ENCODE measurements at places on chromosomes 3 and 15. TPM values are rescaled to one million over a fixed set of nuclear protein-coding genes. Genes with fewer than 3 reads are reported as not detected.

AGTR1 gene
- 1.5 TPM for total RNA-seq

GRCh38 chr3:143972155-143972504, 507 bp downstream of the DIPK2A start:
- no peak for DNase-seq
- H3K36me3 ChIP-seq, result no peaks in the 10 kb centered on the region
- peak overlapping the region; percentile 96 for H3K27ac ChIP-seq
- H3K4me3 ChIP-seq, result peak overlapping the region; percentile 92
- no peaks in the 10 kb centered on the region for H3K4me1 ChIP-seq
- H3K27me3 ChIP-seq, result no peaks in the 10 kb centered on the region

DNAH12 gene
- under 0.01 TPM for total RNA-seq

DNA sequence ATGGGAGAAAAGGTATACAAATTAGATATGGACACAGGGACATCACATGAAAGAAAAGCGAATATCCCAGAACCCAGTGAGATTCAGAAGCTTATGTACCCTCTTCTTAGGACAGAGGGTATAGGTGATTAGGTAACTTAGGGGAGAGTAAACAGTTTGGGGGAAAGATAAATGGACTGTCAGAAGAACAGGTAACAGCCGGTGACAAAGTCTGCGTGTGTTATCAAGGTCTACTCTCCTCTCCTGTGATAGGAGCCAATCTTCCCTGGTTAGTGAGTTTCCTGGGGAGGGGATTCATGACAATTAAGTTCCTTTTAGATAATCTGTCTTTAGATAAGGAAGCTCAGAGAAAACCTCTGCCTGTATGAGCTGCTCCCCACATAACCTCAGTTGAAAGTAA, 30.6 kb upstream of the SNRPN start:
- H3K4me3 ChIP-seq, result no peak overlapping the region
- no peaks in the 10 kb centered on the region for H3K4me1 ChIP-seq
- DNase-seq, result no peak
- H3K36me3 ChIP-seq, result no peaks in the 10 kb centered on the region
- H3K27ac ChIP-seq, result no peak overlapping the region
- H3K27me3 ChIP-seq, result no peaks in the 10 kb centered on the region

GRCh38 chr15:28131400-28131799, 32.3 kb upstream of the OCA2 start:
- no peak for DNase-seq
- H3K27ac ChIP-seq, result no peak overlapping the region
- H3K4me1 ChIP-seq, result peaks cover 9% of the 10 kb centered on the region
- H3K36me3 ChIP-seq, result peaks cover 11% of the 10 kb centered on the region
- H3K27me3 ChIP-seq, result no peaks in the 10 kb centered on the region

DNA sequence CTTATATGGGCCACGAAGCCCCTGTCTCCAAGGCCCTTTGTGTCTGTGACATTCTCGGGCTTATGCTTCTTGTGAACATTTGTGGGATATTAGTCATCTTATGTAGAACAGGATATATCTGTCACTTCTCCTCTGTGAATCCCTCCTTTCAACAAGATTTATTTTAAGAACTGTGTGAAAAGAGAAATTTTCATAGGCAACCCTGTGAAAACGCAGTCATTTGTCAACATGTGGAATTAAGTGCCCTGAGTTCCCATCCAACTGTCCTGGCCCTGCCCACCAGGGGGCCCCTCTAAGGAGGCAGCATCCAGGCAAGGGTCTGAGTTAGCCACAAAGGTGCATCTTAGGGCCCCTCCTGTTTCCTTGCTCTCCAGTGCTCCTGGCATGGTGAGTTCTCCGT, 76.8 kb upstream of the CHRNA7 start:
- H3K4me1 ChIP-seq, result no peaks in the 10 kb centered on the region
- no peak for DNase-seq
- no peak overlapping the region for H3K4me3 ChIP-seq
- no peaks in the 10 kb centered on the region for H3K36me3 ChIP-seq
- H3K27me3 ChIP-seq, result no peaks in the 10 kb centered on the region
- H3K27ac ChIP-seq, result no peak overlapping the region

GRCh38 chr3:183172051-183172639, 9.6 kb upstream of the LAMP3 start:
- no peak overlapping the region for H3K27ac ChIP-seq
- no peaks in the 10 kb centered on the region for H3K4me1 ChIP-seq
- H3K27me3 ChIP-seq, result peaks cover 4% of the 10 kb centered on the region
- no peaks in the 10 kb centered on the region for H3K36me3 ChIP-seq

TERC gene
- 210 TPM for total RNA-seq

DNA sequence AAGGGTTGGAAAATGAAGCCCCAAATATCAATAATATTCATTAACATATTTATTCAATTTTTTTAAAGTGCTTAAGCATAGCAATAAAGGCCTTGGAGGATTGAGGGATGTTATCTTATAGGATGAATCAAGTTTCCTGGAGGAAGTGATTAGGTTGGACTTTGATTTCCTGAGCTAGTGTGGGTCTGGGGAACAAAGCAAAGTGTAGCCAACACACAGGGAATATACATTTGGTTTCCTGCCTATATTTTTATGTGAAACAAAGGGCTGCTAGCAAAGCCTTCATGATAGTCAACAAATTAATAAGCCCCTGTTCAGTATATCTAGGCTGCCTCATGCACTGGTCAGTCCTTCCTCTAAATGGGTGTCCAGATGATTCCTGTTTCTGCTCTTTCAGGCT, 261.1 kb upstream of the IL12A start:
- H3K27ac ChIP-seq, result no peak overlapping the region
- no peak for DNase-seq
- H3K27me3 ChIP-seq, result no peaks in the 10 kb centered on the region
- no peak overlapping the region for H3K4me3 ChIP-seq

TRA2B gene
- 80.6 TPM for total RNA-seq

DMXL2 gene
- total RNA-seq, result 31.2 TPM

DNA sequence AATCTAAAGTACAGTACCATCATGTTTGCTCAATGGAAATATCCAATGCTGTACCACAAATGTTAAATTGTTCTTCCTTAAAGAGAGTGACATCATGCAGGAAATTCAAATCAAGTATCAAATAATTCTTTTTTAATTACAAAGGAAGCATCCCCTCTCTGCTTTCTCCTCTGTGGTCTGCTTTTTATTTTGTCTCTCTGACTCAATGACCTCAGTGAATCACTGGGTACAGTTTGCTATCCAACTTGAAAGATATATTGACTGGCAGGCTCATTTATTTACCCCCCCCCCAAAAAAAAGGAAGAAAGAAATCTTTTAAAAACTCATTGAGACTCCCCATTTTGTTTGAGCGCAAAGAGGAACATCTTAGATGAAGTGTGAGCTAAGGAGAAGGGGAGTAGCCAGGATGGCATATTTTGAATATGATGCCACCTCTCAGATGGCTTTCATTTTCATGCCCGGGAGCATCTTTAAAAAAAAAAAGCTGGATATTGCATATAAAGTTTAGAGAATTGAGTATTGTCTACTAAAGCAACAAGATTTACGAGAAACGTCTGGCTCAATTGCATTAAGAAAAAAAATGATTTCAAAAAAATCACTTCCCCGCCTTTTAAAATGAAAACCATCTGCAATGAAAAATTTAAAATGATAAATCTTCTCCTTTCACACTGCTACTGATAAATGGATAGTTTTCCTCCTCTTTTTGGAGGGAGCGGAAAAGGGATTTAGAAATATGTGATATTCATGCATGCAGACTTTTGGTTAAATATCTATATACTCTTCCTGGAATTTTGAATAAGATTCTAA, 307.1 kb upstream of the DPH6 start:
- H3K4me1 ChIP-seq, result no peaks in the 10 kb centered on the region
- no peak overlapping the region for H3K4me3 ChIP-seq
- H3K27ac ChIP-seq, result no peak overlapping the region
- no peak for DNase-seq
- no peaks in the 10 kb centered on the region for H3K27me3 ChIP-seq

DNA sequence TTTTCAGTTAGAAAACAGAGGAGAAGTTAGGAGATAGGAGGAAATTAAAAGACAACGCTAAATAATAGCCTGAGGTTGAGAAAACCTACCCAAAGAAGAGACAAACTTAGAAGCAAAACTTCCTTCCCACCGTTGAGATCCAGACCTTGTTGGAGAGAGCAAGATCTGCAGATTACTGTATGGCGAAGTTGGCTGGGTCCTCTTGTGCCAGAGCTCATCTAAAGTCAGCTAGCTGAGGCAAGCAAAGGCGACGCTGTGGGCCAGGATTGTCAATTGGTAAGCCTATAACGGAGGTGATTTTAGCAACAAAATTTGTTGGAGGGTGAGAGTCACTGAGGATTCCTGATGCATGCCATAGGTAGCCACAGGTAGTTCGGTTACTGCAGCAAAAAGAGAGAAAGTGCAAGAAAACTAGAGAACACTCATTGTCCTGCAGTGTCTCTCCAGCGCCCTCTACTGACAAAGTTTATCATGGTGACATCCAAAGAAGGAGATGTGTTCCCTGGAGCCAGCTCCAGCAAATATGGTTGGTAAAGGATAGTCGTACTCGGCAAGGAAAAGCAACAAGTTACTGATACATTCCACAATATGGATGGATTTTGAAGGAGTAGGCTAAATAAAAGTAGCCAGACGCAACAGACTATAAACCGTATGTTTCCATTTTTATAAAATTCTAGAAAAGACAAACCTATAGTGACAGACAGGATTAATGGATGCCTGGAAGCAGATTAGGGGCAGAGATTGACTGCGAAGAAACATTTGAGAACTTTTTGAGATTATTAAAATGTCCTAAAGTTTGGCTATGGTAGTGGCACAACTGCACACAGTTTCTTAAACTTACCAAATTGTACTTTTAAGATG, 9.8 kb upstream of the OR5K4 start:
- H3K27ac ChIP-seq, result no peak overlapping the region
- no peak for DNase-seq
- H3K27me3 ChIP-seq, result no peaks in the 10 kb centered on the region
- H3K36me3 ChIP-seq, result no peaks in the 10 kb centered on the region
- H3K4me1 ChIP-seq, result no peaks in the 10 kb centered on the region

GRCh38 chr3:100717063-100717462, 7.8 kb downstream of the TFG start:
- no peak for DNase-seq
- peaks cover 2% of the 10 kb centered on the region for H3K4me1 ChIP-seq
- H3K27ac ChIP-seq, result no peak overlapping the region

MRPL47 gene
- total RNA-seq, result 27.6 TPM

DNA sequence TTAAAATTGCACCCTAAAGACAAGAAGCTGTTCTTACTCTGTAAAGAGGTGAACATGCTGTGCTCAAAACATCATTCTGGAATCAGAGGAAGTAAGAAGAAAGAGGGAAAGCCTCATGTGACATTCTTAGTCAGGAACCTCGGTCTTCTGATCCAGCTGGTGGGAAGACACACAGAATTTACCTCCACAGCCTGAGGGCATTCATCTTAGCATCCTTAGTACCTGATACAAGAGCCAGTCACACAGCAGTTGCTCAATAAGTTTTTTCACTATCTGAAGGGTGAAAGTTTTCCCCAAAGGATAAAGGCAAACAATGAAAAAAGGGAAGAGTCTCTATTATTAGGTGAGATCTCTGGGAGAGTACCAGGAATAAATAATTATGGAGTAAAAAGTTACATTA, 116.8 kb downstream of the SEMA6D start:
- no peaks in the 10 kb centered on the region for H3K4me1 ChIP-seq
- H3K27me3 ChIP-seq, result no peaks in the 10 kb centered on the region
- no peak overlapping the region for H3K27ac ChIP-seq
- H3K4me3 ChIP-seq, result no peak overlapping the region
- no peak for DNase-seq
- no peaks in the 10 kb centered on the region for H3K36me3 ChIP-seq

P2RY14 gene
- total RNA-seq, result not detected

Measured in fibroblast of lung (primary cell).